Hypothalamus (tissue), 51 donors: ENCODE measurements at places on chromosomes 5 and 9.

- no peak for DNase-seq
Observed at GRCh38 chr5:1338506-1339070, 6.3 kb downstream of the CLPTM1L start.

DNA sequence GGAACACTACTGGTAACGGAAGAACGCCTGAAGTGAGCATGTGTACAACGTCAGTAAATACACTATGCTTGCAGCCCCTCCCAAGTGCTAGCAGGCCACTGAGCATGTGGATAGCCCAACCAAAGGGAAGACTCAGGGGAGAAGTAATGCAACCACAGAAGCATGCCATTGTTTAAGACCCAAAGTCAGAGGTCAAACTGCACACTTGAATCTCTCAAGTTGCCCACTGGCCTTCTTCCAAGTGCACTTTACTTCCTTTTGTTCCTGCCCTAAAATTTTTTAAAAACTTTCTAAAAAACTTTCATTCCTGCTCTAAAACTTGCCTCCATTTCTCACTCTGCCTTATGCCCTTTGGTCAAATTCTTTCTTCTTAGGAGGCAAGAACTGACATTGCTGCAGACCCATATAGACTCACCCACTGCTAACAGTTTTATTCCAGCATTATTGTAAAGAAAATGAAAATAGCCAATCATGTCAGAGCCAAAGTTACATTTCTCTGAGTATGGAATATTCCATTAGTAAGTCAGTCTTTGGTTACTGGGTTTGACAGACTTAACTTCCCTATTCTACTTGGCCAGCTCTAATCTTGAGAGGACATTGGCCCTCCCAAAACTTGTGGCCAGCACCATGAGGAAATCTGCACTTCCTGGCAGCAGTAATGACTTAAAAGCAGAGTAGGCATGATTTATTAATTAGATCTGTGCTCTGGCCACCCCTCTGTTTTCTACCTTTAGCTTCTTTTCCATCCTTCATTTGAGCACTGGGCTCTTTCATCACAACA, 76.9 kb downstream of the TSSK1B start:
- no peak for DNase-seq

DNA sequence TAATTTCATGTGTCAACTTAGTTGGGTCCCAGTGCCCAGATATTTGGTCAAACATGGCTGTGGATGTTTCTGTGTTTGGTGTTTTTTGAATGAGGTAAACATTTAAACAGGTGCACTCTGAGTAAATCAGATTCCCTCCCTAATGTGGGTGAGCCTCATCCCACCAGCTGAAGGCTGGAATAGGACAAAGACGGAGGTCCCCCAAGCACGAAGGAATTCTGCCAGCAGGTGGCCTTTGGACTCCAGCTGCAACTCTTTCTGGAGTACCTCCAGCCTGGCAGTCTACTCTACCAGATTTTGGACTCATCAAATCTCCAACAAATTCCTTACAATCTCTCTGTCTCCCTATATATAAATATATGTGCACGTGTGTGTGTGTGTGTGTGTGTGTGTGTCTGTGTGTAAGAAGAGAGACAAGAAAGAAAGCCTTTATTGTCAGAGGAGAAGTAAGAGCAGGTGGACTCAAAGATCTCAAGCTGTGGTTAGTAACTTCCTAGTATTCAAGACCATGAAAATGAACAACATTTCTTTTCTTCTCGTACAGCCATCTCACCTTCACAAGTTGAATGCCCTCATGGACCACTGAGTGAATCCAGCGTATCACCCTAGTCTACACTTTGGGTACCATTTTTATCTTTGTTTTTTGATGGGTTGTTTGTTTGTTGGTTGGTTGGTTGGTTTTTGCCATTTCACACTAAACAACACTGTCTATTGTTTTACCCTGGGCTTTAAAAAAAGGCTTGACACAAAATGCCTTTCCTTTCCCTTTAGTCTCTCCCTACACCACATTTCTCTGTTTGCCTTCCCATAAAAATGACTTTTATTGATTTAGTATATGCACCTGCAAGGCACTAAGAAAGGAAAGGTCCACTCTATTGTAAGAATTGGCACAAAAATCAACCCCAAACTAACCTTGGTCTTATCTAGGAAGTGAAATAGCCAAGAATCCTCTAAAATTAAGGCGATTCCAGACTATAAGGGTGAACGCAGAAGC, 118.7 kb downstream of the TENT4A start:
- no peak for DNase-seq

- no peak for DNase-seq
Observed at GRCh38 chr5:136905571-136905970, 540.2 kb upstream of the TRPC7 start.

DNA sequence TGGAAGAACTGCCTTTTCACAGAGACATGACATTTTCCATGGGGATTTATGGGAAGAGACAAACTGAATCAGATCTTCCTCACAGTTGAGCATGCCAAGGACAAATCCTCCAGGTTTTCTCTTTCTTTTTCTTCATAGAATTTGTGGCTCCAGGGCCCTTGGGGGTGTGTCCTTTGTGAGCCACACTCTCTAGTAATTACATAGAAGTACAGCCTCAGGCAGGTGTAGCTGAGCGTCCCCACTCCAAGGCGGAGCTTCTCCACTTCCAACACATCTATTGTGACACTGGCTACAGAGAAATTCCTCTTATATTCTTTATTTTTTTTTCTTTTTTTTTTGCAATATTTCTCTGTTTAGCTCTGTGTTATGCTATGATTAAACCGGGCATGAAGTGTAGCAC, 420.5 kb upstream of the CD180 start:
- no peak for DNase-seq

GRCh38 chr9:121809356-121810050, 158.1 kb downstream of the DAB2IP start:
- no peak for DNase-seq

- no peak for DNase-seq
Observed at GRCh38 chr9:137504432-137504777, 45.3 kb upstream of the NSMF start.

DNA sequence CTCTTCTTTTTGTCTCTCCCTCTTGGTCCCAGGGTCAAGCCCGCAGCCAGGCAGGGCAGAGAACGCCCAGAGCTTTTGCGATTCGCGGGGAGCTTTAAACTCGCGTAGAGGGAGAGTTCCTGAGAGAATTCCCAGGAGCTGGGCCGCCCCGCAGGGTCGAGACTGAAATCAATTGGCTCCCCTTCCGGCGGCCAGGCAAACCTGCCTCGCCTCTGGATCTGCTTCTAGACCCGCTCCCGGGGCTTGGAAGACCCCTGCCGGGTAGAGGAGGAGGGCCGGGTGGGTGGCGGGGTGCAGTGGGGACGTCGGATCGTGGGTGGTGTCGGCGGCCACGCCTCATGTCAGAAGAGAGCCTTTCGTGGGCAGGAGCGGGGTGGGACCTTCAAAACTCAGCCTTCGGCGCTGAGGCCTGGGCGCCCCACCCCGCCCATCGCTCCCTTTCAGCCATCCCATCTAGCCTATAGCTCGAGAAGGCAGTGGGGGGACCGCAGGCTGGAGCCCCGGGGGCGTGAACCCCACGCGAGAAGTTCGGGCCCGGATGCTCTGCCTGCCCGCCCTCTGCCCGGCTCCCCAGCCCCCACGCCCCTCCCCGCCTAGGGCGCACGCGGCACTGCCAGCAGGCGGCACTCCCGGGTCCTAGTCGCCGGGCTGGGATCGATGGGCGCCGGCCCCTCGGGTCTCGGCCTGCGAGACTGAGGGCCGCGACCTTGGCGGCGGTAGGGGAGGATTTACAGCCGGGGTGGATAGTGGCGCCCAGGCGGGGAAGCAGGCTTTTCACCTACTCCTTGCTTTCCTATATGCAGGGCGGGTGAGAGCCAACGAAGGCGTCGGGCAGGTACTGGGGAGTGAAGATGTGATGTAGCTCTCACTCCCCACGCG, 6.1 kb downstream of the PRDM6 start:
- no peak for DNase-seq

GRCh38 chr9:14029806-14030374, 284.1 kb downstream of the NFIB start:
- DNase-seq = no peak

DNA sequence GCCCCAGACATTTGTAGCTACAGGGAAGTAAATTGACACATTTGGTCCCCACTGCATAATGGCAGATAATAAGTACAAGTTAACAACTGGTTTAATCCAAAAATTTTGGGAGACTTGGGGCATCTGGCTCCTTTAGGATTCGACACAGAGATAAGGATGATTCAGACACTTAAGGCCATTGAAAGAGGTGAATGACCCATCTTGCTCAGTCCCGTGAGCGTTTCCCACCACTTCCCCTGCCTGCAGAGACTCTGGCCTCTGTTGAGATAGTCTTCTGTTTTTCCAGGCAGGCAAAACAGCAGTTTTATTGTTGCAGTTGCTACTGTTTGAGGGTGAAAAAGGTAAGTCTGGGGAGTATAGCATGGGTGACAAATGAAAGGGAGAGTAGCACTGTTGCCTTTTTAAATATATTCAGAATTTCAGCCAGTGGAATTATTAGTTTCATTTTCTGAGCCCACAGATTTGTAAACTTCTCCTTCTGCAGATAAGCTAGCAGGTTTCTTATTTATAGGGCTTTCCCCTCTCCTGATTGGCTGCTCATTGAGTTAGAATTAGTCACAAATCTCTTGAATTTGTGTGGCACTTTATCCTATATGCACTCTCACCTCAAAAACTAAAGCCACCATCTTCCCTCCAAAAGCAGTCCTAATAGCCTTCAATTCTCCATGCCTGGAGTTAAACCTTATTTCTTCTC, 19.3 kb downstream of the ACO1 start:
- no peak for DNase-seq

DNA sequence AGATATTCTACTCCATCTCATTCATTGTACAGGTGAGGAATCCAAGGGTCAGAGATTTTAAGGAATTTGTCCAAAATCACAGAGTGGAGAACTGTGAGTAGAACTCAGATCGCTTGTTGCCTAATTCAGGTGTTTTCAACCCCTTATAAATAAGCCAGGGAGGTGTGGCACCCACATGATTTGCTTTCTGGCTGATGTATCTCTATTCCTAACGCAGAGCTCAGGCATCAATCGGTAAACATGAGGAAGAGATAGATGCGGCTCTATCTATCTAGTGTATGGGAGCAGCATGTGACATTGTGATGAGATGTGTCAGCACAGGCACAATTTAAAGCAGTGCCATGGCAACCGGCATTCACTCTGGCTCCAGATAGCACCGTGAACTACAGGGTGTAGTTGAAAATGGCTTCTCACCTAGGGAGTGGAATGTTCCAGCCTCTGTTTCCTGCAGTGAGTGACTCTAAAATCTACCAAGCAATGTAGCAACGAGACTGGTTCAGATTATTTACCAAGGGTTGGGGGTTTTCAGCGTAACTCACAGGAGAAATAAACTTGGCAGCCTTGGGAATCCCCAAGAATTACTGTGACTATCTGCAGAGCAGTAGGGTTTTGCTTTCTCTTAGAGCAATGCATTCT, 53.4 kb upstream of the SUB1 start:
- DNase-seq = no peak

GRCh38 chr5:33035851-33036527, 324.9 kb downstream of the NPR3 start:
- no peak for DNase-seq

DNA sequence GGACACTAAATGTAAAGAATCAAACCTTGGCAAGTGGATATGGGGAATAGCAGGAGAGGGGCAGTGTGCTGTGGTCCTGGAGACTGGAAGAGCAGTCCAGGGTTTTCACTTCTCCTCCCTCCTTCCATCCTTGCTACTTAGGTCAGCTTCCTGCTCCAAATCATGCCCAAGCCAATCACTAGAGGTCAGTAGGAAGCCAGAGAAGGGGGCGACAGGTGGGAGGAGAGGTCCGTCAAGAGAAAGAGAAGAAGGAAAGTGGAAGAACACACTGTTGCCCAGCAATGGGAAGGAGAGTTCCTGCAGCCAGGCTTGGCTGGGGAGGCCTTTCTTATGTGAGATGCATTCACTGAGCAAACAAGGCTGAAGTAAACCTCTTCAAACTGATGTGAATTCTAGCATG, 289.6 kb downstream of the DTWD2 start:
- no peak for DNase-seq

- no peak for DNase-seq
Observed at GRCh38 chr5:115349001-115349817, 52.8 kb upstream of the CCDC112 start.

GRCh38 chr9:114112778-114113584, 13.9 kb upstream of the KIF12 start:
- no peak for DNase-seq

DNA sequence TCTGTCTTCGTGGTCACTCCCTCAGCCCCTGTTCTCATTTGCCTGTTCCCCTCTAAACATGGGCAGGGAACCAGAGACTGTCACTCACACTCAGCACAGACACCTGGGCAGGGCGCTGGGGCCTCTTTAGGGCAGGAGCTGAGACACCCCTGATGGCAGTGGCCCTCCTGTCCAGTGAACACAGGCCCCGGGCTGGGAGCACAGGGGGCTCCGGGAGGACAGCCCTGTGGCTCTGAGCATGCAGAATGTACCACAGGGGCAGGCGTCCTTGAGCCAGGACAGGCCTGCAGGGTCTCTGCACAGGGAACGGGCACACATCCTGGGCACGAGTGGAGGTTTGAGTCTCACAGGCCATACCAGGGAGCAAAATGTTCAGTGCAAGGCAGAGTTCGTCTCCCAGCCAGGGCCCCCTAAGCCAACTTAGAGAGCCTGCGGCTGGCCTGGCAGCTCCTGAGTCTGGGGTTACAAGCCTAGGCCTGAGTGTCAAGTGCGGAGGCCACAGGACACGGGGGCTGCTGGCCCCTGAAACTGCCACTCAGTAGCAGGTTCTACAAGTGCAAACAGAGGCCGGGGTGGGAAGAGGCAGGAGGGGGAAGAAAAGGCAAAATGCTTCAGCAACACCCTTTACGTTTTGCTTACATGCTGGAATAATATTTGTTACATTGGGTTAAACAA, 55.9 kb upstream of the NKD2 start:
- no peak for DNase-seq

- no peak for DNase-seq
Observed at GRCh38 chr5:58932057-58932612, 349.3 kb downstream of the RAB3C start.

GRCh38 chr9:99184475-99185347, 37.0 kb downstream of the ALG2 start:
- peak; percentile 42 for DNase-seq

GRCh38 chr5:1736065-1736464, 63.6 kb downstream of the MRPL36 start:
- DNase-seq = no peak

DNA sequence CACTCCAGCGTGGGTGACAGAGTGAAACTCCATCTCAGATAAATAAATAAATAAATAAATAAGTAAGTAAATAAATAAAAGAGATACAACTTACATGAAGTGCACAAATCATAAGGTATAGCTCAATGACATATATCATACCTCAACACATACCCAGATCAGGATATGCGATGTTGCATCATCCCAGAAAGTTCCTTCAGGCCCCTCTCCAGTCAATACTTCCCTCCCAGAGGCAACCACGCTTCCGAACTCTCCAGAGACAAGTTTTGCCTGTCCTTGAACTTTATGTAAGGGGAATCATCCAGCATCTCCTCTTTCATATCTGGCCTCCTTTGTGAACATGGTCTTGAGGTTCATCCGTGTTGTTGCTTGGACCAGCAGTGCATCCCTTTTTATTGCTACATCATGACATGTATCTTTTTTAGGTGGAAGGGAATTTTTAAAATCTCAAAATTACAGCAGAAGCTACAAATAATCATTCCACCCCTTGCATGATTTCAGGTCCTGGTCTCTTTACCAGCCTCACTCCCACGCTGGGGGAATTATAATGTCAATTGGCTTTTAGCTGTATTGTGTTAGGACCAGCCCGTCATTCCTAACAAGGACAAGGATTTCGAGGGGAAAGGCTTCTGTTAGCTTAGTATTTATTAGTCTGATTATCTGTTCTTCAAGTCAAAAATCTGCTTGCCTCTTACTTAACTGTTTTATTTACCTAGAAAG, 32.9 kb upstream of the AOPEP start:
- DNase-seq = no peak
